ENCODE measurements at places on chromosomes 13 and 19. TPM values are rescaled to one million over a fixed set of nuclear protein-coding genes. Genes with fewer than 3 reads are reported as not detected.

DNA sequence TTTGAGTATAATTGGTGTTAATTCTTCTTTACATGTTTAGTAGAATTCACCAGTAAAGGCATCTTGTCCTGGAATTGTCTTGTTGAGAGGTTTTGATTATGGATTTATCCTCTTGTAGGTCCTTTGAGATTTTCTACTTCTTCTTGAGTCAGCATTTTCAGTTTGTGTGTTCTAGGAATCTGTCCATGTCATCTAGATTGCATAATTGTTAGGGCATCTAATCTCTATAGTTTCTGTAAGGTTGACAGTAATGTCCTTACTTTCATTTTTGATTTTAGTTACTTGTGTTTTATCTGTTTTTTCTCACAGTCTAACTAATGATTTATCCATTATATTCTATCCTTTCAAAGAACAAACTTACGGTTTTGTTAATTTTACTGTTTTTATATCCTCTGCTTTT lies 492.0 kb downstream of the FGF9 start:
- DNase-seq: no peak

DNA sequence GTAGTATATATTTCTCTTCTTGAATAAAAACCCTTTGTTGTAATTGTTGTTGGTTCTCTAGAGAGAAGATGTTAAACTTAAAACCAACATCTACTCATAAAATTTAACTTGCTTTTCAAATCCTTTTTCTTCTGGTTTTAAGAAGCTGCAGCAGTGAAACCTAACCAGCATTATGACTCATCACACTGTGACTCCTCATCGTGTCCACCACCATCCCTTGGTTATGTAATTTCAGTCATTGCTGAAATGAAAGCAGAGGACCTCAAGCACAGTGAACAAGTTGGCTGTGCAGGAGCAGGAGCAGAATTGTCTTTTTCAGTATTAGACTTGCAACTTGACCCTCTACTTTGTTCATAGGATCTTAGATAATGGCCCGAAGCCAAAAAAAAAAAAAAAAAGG lies 64.9 kb upstream of the HTR2A start:
- no peak for DNase-seq

DNA sequence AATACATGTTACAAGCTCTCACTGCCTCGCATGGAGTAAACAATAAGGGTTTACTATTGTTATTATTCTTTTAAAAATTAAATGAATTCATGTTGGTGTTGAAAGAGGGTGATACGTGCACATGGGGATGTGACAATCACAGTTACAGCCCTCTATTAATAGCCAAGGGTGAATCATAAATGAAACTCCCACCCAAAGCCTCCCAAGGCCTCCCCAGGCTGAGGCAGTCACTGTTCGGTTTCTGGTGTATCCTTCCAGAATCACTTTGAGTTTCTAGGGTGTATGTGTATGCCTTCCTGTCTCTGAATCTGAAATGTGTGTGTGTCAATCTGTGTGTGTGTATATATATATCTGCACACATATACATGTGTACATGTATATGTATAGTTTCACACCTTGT lies 73.4 kb downstream of the AKAP11 start:
- no peak for DNase-seq

DNA sequence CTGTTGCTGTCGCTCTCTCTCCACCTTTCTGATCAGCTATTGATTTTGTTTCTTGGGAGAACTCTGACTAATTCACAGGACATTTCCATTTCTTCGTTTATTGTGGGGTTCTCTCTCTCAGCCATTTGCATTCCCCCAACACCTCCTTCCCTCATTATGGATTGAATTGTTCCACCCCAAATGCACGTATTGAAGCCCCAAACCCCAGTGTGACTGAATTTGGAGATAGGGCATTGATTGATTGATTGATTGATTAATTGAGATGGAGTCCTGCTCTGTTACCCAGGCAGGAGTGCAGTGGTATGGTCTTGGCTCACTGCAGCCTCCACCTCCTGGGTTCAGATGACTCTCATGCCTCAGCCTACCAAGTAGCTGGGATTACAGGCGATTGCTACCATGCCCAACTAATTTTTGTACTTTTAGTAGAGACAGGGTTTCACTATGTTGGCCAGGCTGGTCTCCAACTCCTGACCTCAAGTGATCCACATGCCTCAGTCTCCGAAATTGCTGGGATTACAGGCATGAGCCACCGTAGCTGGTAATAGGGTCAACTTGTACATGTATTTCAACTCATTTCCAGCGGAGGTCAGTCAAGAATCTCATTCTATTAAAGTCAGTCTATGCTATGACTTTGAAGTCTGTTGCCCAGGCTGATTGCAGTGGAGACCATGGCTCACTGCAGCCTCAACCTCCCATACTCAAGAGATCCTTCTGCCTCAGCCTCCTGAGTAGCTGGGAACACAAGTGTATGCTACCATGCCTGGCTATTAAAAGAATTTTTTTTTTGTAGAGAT lies 13.6 kb downstream of the NFILZ start:
- no peak for DNase-seq

DNA sequence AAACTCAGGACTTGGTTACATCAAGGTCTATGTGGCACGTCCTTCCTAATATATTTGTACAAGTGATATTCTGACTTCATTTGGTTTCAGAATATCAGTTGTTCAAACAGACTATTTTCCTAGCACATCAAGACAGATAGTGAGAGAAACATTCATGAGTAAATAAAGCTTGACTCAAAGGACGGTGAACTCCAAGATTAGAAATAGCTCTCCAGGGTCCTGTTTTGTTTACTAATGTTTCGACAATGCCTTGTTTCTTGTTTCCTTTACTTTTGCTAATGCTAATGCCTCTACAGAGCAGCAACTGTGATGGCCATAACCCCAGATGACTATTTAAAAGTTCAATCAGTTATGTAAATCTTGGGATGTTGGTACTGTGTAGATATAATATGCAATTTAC lies 313.9 kb downstream of the KLF12 start:
- DNase-seq: no peak

The KCNN4 gene
- polyA plus RNA-seq: 1.3 TPM

The ZNF625 gene
- polyA plus RNA-seq: 17.6 TPM

The MCEMP1 gene
- polyA plus RNA-seq: 1.1 TPM

The POGLUT2 gene
- polyA plus RNA-seq: 34.2 TPM

Data from right lung (tissue), 10 donors.